SIG-M5 (cell line): ENCODE measurements at places on chromosomes 4 and X.

DNA sequence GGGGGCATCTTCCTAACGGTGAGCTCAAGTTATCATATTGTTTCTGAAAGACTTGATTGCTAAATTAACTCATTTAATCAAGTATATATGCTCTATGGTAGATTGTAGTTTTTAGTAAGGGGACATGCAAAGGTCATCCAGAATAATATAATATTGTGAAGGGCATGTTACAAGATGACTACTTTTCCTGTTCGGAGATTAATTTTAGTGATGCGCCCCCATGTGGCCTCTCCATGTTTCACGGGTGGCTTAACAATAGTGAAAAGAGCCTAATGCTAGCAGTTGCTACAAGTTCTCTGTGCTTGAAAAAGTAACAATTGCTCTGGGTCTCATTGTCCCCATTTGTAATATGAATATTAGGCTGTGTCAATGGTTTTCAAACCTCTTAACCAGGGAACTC lies 12.2 kb downstream of the SMPX start:
- no peak for DNase-seq

- DNase-seq = no peak
These were observed 53.6 kb downstream of the FIP1L1 start for GRCh38 chr4:53431052-53431451.

- DNase-seq = no peak
These were observed 15.1 kb upstream of the CBR4 start for GRCh38 chr4:169025184-169025583.

DNA sequence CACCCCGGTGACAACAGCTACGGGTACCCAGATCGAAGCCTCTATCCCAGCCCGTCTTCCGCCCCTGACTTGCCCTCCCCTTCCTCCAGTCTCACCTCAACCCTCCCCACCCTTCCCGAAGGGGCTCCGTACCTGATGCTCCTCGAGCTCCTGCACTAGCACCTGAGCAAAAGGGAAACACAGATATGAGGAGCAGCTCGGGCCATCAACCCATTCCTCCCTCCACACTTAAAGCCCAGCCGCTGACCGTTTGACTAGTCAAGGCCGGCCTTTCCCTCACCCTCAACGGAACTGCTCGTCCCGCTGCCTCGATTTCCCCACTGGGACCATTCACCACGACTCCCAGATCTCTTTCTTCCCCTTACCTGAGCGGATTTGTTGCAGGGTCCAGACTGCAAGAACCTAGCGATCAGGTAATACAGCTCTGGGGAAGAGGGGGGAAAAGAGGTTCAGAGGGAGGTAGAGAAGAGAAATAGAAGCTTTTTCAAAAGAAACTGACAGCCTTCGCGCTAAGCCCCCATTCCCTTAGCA lies 731 bp downstream of the BRWD3 start:
- DNase-seq = no peak

DNA sequence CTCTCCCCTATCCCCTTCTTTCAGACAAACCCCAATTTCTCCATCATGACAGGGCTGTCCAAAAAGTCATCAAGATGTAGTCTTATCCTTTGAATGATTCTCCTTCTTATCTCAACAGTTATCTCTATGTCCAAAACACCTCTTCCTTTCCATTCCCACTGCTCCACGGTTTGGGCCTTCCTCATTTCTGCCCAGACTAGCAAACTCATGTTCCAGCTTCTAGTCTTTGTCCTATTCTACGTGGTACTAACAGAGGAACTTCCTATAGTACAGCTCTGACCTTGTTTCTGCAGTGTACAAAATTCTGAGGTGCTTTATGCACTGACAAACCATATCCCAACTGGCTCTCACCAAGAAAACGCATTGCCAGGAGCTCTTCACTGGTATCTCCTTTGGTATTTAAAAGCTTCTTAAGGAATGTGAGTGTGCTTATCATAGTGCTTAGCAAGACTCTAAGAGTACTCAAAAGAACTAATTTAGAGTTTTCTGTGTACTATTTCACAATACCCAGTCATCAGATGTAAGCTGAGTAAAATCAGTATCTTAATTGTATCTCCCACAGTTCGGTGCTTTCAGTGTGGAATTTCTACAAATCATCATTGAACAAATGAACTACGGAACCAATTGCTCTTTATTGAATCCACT lies 65.5 kb downstream of the MAML3 start:
- no peak for DNase-seq

GRCh38 chr4:25950461-25951389 lies 36.7 kb downstream of the SMIM20 start:
- no peak for DNase-seq

- no peak for DNase-seq
These were observed 129.6 kb downstream of the ANK2 start for GRCh38 chr4:113179091-113179490.

DNA sequence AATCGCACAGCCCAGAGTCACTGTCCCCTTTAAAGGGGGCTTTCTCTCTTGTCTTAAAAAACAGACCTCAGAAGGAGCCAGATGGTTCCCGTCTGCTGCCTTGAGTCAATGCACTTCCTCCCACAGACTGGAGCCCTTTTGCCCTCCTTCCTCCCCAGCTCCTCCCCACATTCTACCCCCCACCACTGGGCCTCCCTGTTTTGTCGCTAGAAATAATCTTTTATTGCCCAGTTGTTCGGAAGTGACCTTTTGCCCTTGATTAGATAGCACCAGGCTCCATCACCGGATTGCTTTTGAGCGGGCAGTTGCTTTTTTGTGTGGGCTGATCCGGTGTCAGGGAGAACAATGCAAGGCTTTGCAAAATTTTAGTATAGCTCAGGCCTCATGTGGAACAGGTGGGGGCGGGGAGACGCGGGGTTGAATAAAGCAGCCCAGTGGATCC lies 47.7 kb downstream of the SPRY1 start:
- no peak for DNase-seq

DNA sequence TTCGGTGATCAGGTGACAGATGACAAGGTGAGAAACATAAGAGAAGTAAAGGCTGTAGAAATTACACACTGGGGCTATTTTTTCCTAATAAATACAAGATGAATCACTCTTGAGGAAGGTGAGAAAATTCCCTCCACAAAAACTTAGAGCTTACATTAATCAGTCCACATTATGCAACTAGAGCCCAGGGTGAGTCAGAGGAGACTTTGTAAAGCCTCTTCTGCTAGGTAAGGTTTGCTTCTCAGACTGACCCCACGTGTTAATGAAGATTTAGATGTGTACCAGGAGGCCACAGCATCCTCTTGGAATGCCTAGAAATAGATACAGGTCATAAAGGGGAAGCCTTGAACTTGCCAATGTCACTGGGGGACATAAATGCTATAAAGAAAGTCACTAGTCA lies 396.0 kb upstream of the SMIM31 start:
- no peak for DNase-seq

DNA sequence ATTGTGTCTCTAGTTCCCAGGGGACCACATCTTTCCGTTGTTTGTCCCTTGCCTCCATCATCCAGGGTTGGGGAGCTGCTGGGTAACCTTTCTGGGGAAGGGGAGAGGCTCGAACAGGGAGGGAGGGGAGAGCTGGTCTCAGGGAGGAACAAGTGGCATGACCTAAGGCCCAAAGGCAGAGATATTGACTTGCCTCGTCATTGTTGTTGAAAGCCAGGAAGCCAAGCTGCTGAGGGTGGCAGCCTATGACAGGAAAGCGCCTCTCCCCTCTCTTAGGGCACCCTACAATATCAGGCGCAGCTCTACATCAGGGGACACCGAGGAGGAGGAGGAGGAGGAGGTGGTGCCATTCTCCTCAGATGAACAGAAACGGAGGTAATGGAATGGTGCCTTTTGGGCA lies 20.8 kb downstream of the ZNF185 start:
- DNase-seq = no peak

DNA sequence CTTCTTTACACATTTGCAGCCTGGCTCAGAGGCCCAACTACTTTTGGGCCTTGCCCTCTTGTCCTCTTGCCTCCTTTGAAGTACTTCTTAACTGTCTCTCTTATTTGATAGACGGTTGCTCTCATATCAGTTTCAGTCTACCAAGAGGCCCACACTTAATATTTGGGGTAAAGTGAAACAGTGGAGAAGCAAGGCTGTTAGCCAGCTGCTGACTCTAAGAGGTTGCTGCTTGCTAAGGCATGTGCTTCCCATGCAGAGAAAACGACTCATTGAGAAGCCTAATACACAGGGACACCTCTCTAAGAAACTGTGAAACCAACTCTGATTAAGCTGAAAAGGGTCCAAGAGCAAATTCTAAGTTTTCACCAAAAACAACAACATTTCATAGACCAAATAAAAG lies 94.6 kb downstream of the PPP3CA start:
- DNase-seq = no peak
